Esophagus mucosa (tissue), 1 donor: ENCODE measurements at places on chromosomes 1 and 21.
A peak's percentile ranks its signal among the peaks of the same experiment; 100 is the strongest.

DNA sequence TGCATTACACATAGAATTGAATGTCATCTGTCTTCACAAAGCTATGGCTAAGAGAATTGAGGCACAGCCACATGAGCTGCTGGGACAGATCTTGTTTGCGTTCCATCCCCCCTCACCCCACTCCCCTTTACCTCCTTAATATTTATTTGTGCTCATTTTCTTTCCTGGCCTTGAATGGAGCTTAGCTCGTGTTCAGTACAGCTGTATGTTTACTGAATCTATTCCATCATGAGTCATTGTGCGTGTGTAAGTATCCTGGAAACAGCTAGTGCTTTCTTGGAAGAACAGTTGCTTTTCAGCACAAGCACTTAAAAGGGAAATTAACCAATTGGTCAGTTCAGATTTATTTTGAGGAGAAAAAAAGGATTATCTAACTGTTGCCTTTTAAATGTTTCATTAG lies 14.7 kb downstream of the PROX1 start:
- no peak for ATAC-seq

DNA sequence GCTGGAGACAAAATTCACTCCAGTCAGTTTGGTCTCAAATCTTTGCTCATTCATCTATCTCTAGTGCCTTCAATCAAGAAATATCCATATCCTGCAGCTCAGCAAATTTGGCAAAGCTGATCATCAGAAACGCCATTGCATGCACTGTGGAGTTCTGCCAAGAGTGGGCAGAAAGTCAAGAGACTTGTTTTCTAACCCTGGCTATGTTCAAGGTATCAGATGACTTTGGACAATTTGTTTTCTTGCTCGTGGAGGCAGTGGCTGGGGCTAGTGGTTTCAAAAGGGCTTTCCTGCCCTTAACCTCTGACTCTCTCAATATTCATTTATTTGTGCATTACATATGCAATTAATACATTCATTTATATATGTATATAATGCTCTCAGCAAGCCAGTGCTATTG lies 12.8 kb upstream of the LRRC52 start:
- no peak for ATAC-seq

DNA sequence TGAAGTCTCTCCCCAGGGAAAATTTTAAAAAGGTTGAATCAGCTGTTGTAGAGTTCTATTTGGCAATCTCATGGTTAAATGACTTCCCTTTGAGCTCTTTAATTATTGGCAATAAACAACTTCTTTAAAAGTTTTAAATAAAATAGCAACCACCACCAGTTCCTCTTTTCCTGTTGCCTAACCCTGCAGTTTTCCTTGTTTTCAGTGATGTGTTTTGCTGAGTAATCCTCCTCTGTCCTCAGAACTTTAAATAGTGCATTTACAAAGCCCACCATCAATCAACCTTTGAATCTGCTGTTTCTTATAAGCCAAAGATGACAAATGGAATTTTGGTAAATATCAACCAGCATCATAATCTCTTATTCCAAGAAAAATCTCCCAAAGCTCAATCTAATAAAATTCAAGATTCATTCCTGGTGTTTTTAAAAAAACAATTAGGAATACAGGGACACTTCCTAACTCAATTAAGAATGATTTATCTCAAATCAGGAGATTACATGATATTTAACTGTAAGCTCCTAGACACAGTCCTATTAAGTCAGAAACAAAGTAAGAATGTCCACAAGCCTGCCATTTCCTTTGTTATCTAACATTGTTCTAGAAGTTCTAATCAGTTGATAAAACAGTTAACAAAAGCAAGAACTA lies 14.8 kb downstream of the AVPR1B start:
- ATAC-seq, result no peak

GRCh38 chr21:34006611-34007168 lies 66.7 kb upstream of the MRPS6 start:
- ATAC-seq, result no peak

DNA sequence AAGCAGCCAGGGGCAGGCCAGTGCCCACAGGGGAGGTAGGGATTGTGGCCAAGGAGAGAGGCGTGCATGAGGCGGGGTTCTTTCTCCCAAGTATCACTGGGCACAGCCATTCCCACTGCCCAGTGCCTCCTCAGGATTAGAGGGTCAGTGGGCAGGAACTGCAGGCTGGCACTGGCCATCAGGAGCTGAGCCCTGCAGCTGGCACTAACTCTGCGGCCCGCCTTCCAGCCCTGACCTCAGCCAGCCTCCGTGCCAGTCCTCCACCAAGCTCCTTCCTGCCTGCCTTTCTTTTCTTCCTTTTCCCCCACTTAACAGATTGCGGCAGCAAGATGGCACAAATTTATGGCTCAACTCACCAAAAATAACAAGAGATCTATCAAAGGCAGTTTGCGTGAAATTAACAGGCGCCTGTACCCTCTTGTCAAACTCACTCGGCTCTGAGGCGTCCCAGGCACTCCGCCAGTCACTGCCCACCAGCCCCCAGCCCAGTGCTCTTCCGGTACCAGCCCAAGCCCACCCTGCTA lies 11.1 kb downstream of the ADGRB2 start:
- ATAC-seq, result no peak

- peak; percentile 68 for ATAC-seq
Measured at GRCh38 chr1:10679496-10680220, 116.8 kb downstream of the CASZ1 start.

- no peak for ATAC-seq
Measured at GRCh38 chr1:240134596-240134995, 42.9 kb downstream of the FMN2 start.

DNA sequence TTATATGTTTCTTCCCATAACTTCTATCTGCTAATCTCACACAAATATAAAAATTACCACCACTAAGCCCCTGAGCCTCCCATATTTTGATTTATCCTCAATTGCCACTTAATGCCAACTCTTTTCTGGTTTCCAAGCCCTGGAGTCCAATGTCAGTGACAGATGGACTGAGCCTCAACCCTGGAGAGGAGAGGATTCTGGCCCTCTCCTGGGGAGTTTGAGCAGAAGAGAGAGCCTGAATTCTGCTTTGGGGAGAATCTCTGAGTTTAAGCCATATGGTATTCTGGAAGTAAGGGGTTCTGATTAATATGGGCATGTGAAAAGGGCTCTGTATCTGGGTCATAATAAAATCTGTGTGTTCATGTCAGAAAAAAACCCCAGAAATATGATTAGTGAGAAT lies 8.5 kb downstream of the CADM3 start:
- no peak for ATAC-seq

DNA sequence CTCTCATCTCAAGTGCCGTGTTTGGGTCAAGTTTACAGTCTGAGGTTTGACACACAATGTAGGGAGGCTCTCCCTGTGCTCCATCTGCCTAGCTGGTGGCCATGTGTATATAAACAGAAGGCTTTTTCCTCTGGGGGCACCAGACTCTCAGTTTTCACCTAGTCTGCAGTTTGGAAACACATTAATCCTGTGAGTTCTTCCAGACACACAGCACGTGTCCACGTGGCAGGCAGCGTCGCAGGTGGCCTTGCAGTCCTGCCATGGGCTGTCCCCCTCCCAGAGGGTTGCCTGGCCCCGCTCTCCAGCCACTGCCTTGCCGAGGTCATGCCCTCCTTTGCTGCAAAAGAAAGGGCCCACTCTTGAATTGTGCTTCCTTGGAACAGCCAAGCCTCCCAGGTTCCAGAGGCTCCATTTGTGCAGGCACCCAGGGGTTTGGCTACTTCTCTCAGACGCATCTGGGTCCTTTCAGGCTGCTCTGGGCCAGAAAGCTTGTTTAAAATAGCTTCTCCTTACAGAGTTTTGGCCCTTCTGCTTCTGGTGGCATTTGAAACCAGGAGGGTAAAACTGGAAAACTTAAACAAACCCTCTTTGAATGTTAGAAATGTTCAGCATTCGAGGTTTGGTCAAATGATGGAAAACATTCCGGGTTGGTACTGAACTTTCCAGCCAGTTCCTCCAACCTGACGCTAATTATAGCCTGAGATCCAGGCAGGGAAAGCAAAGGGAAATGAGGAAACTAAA lies 4.4 kb upstream of the RUNX1 start:
- ATAC-seq, result no peak

DNA sequence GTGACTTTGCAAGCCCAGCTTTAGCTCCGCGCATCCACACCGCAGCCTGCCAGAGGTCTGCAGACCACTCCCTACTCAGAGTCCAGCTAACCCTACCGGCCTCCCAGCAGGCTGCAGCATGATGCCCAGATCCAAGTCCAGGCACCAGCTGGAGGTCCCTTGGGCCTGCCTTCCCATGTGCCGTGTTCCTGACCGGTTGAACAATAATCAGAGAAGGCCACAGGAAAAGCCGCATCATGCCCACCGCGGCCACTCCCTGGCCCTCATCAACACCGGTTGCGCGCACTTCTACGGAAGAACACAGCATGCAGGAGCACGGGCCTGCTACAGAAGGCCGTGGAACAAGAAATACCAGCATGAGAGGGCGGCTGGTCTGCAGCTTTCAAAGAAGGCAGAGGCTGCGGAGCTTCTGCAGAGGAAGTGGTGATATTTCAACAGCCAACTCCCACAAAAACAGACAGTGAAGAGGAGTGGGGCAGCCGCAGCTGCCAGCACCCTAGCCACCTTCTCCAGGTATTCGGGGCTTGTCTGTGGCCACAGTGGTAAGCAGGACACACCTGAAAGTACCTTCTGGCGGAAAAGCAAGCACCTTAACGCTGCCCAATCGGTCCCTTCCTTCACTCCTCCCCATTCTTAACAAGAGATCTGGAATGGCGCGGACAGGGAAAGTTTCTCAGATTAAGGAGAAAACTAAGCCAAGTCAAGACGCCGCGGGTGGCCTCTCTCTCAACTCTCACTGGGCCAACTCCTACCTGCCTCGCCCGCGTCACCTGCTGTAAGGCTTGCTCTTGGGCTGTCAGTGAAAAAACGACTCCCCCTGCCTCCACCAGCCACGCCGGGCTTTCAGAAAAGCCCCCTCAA lies 1.5 kb downstream of the PGBD5 start:
- peak; percentile 78 for ATAC-seq

DNA sequence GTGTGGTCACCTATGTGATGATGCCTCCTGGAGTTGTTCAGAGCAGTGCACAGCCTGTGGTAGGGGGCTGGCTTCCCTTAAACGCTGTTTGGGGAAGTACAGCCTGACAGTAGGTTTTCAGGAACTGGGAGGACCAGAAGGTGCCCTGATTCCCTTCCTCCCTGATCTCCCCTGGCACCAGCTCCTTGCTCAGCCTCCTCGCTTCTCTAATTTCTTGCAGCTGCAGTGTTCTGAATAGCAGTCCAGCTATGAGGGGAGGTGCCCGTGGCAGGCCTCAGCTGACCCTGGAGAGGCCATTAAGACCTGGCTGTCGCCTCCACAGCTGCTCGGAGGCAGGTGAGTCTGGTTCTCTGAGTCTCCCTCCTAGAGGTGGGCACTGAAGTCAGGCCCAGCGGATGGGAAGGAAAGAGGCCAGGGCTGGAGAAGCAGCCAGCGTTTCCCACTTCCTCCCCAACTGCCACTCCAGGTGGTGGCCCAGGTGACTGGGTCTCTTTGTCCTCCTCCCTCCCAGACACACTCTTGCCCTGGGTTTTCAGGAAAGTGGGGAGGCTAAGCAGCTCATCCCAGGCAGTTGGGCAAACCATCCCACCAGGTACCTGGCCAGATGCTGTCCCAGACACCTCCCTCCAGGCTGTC lies 52.0 kb upstream of the RPL11 start:
- ATAC-seq, result no peak
